NCI-H446 (cell line): ENCODE measurements at places on chromosomes 5 and 9.

GRCh38 chr5:111734013-111734412 is 23.0 kb downstream of the NREP start:
- no peak for DNase-seq

DNA sequence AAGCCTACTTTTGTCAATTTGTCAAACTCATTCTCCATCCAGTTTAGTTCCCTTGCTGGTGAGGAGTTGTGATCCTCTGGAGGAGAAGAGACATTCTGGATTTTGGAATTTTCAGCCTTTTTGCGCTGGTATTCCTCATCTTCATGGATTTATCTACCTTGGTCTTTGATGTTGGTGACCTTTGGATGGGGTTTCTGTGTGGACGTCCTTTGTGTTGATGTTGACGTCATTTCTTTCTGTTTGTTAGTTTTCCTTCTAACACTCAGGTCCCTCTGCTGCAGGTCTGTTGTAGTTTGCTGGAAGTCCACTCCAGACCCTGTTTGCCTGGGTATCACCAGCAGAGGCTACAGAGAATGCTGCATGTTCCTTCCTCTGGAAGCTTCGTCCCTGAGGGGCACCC is 71.2 kb downstream of the P4HA2 start:
- no peak for DNase-seq

DNA sequence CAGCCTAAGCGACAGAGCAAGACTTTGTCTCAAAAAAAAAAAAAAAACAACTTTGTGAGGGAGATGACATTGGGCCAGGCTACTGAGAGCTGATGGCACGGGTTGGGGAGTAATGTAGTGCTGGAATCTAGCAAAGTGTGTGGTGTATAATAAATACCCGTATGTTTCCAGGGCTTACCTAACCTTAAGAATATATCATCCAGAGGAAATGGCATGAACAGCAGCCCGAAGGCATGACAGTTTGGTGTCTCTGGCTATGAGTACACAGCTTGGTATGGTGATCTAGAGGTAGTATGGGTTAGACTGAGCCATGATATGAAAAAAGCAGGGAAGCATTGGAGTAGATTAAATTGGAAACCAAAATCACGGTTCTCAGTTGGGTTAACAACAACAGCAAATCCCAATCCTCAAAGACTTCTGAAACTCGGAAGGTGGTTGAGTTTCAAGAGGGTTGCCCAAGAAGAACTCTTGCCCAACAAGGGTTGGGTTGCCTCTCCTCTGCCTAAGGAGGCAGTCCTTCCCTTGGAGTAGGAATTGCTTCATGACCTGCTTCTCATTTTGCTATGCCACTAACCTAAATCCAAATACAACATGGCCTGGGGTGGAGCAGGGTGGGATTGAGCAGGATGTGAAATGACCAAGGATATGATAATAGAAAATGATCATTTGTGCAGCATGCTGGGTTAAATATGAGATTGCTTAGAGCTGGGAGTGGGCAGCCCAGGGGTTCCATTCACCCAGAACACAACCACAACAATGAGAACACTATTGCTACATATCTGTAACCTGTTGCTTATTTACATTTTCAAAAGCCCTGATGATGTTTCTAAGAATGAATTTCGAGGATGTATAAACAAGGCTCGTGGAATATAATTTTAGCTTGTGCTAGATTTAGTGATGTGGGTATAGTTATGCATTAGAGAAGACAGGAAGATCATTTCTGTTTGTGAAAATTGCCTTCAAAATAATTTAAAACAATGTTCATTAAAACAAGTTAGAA is 64.6 kb upstream of the ZFR start:
- no peak for DNase-seq

DNA sequence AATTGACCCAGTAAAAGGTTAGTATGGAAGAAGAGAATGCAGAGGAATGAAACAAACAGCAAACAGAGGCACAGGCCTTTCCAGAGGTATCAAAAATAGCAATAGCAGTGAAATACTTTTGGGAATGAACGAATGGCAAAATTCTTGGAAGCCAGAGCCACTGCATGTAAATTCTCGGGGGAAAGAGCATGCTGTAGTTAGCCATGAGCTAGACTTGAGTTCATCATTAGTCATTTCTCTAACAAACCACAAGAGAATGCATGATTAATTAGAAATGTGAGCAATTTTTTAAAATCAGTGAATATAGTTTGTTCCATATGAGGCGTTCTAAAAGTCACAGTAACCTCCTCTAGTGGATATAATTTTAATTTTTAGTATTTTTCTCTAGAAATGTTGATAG is 170.3 kb upstream of the PRR16 start:
- DNase-seq, result no peak

DNA sequence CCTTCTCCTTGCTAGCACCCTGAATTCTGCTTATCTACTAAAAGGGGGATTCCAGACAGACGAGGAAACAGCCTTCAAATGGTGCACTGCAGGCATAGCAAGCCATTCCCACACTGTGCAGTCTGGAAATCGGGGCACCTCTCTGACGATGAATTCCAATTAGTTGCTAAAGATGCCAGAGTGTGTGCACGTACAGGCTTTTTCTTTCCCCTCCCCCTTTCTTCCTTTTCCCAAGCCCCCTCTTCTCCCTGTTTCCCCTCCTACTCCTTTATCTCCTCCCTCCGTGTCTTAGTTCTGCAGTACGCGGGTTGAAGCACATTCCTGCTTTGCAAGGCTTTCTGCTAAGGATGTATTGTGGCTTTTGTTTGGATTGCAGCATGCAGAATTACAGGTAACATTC is at the start of gene GPR21:
Gene GPR21, plus strand, starts transcription at position 316 of the 400 bp plus-strand sequence. CDS start 900 bp downstream, outside the sequence.
- no peak for DNase-seq

DNA sequence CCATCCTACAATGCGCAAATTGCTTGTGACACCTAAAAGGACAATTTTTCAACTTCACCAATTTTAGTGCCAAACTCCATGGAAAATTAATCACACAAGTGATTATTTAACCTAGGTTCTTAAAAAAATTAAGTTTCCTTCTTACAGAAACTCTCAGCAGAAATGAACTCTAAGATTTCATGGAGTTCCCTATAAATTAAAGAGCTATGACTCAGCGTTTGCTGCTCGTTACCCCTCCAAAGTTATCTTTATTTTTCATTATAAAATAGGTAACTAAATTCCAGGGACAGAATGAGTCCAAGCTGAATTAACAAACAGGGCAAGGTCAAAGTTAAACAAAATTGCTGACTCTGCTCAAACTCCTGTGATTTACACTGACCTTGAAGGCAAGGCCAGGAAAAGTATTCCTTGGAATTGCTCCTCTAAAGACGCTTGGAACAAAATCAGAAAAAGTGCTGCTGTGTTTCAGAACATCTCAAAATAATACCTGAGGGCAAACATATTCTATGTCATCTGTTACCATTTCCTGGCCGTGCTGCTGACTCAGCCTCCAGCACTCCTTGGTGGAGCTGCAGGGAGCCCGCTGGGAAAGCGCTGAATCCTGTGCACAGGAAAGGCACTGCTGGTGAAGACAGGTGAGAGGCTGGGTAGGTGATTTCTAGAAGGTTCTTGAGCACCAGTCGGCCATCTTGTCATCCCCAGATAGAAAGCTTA is 2.5 kb upstream of the CMBL start:
- DNase-seq, result no peak
